Thyroid gland (tissue), 4 donors: ENCODE measurements at places on chromosomes 1 and 21. TPM values are rescaled to one million over a fixed set of nuclear protein-coding genes. Genes with fewer than 3 reads are reported as not detected.

DNA sequence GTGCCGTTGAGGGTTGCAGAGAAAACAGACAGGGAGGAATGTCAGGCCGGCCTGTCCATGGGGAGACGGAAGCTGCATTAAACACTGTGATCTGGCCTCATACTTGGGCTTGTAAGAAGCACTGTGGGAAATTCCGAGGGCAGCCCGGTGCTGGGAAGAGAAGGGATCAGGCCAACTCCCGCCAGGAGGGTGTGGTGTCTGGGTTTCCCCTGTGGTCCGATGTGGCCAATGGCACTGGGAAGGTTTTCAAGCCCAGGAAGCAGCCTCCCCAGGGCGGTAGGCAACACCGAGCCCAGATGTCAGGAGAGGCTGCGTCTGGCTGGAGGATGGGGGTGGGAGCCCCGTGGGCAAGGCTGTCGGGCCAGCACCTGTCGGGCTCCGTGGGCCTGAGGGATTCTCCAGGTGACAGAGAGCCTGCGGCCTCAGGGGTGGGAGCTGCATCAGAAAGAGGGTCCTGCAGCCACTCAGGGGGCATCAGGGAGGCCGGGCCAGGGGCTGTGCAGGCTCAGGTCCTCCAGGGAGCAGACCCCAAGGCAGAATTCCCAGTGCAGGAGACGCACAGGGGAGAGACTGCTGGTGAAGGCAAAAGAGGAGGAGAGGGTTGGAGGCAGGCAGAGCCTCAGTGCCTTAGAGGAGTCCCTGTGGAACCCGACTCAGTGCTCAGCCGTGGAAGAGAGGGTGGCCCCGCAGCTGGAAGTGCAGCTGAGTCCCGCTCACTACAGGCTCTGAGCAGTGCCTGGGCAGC is 8.4 kb downstream of the UBASH3A start:
- no peaks in the 10 kb centered on the region for H3K36me3 ChIP-seq
- H3K27me3 ChIP-seq, result no peaks in the 10 kb centered on the region
- H3K27ac ChIP-seq, result no peak overlapping the region
- no peak overlapping the region for H3K4me3 ChIP-seq
- peak; percentile 34 for DNase-seq

- H3K27me3 ChIP-seq, result no peaks in the 10 kb centered on the region
- H3K4me1 ChIP-seq, result no peaks in the 10 kb centered on the region
- H3K4me3 ChIP-seq, result no peak overlapping the region
- H3K36me3 ChIP-seq, result no peaks in the 10 kb centered on the region
- H3K27ac ChIP-seq, result no peak overlapping the region
Measured at GRCh38 chr1:47405697-47406096, 10.4 kb upstream of the FOXE3 start.

DNA sequence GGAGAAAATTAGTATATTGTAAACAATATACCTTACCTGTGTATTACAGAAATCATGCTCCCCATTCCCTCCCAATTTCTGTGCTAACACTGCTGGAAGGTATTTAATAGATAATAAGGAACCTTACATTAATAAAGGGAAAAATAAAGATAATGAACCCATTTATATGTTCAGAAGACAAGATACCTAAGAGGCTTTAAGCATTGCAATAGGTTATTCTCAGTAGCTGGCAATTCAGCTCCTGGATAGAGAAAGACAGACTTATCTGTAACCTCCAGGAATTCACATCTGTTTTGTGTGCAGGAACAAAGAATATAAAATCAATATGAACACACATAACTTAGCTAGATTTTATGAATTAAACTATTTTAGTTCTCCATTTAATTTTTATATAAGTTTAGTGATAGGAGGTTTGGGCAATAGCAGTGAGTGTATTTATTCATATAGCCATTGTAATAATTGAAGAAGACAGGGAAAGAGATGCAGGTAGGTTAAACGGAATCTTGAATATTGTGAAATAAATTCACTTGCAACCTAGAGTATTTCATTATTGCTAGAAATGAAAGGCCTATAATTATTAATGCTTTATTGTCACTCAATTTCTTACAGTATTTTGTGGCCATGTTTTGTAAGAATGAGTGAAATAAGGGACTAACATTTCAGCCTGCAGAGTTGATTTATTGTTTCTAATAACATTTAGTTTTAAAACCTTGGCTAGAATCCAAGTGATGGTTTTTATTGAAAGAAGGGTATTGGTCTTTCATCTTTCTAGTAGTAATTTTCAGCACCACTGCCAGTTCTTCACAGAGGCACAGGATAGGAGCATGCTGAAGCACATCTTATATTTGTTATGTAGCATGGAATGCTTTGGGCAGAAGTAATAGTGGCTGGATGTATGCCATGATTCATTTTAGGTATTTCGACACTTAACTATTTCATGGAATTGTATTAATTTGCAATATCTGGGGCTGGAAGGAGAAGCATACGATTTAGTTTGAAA is 1.5 kb downstream of the XPR1 start:
- no peaks in the 10 kb centered on the region for H3K36me3 ChIP-seq
- no peaks in the 10 kb centered on the region for H3K27me3 ChIP-seq
- H3K4me1 ChIP-seq, result peaks cover 23% of the 10 kb centered on the region
- H3K4me3 ChIP-seq, result no peak overlapping the region
- no peak overlapping the region for H3K27ac ChIP-seq

DNA sequence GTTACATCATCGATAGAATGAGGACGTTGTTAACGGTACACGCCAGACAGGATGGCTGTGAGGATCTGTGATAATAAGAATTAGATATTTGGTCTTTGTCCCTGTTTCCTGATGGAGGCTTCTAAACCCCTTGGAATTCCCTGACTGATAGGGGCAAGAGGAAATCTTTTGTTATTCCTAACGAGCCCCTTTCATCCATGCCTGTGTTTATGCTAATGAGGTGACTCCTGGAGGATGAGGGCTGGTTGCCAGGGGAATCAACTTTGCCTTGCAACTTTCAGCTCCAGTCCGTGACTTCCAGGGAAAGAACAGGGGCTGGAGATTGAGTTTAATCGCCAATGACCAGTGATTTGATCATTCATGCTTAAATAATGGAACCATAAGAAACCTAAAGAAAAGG is 39.3 kb upstream of the NLRP3 start:
- no peaks in the 10 kb centered on the region for H3K4me1 ChIP-seq
- no peak overlapping the region for H3K27ac ChIP-seq
- H3K27me3 ChIP-seq, result no peaks in the 10 kb centered on the region
- DNase-seq, result no peak
- H3K36me3 ChIP-seq, result no peaks in the 10 kb centered on the region

GRCh38 chr1:204564835-204565234 is 48.6 kb downstream of the MDM4 start:
- H3K27ac ChIP-seq, result peak overlapping the region; percentile 64
- no peak for DNase-seq
- no peaks in the 10 kb centered on the region for H3K36me3 ChIP-seq
- H3K27me3 ChIP-seq, result no peaks in the 10 kb centered on the region
- peaks cover 59% of the 10 kb centered on the region for H3K4me1 ChIP-seq
- no peak overlapping the region for H3K4me3 ChIP-seq

- no peak overlapping the region for H3K4me3 ChIP-seq
- H3K36me3 ChIP-seq, result no peaks in the 10 kb centered on the region
- H3K27ac ChIP-seq, result no peak overlapping the region
- H3K27me3 ChIP-seq, result no peaks in the 10 kb centered on the region
Measured at GRCh38 chr1:62045574-62045973, 149.1 kb upstream of the L1TD1 start.

- no peaks in the 10 kb centered on the region for H3K27me3 ChIP-seq
- no peak overlapping the region for H3K27ac ChIP-seq
- no peak overlapping the region for H3K4me3 ChIP-seq
- no peaks in the 10 kb centered on the region for H3K36me3 ChIP-seq
- DNase-seq, result no peak
Measured at GRCh38 chr1:217673387-217673786, 42.2 kb downstream of the SPATA17 start.

DNA sequence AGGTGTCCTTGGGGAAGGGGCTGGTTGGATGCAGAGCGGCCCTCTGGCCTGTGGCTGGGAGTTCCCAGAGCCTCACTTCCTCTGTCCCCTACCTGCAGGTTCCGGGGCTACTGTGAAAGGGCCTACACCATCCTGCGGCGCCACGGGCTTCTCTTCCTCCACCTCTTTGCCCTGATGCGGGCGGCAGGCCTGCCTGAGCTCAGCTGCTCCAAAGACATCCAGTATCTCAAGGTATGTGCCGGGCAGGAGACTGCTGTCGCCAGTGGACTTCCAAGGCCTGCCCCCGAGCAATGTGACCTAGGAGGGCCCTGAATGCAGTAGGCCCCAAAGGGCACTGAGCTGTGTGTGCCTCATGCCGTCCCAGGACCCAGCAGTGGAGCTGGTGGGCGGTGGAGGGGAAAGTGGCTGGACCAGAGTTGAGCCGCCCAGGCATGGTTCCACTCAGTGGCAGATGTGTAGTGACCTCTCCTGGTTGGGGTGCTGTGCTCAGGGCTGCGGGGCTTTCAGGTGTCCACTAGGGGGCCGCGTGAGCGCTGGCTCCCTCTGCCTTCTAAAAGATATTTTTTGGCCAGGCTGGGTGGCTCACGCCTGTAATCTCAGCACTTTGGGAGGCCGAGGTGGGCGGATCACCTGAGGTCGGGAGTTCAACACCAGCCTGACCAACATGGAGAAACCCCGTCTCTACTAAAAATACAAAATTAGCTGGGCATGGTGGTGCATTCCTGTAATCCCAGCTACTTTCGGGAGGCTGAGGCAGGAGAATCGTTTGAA is 73.4 kb downstream of the PIK3CD start:
- H3K27ac ChIP-seq, result no peak overlapping the region
- peak; percentile 32 for DNase-seq
- H3K4me1 ChIP-seq, result no peaks in the 10 kb centered on the region
- no peaks in the 10 kb centered on the region for H3K27me3 ChIP-seq
- peaks cover 30% of the 10 kb centered on the region for H3K36me3 ChIP-seq

PFDN2 gene
- total RNA-seq, result 58.2 TPM

PRAMEF12 gene
- total RNA-seq, result not detected

DNA sequence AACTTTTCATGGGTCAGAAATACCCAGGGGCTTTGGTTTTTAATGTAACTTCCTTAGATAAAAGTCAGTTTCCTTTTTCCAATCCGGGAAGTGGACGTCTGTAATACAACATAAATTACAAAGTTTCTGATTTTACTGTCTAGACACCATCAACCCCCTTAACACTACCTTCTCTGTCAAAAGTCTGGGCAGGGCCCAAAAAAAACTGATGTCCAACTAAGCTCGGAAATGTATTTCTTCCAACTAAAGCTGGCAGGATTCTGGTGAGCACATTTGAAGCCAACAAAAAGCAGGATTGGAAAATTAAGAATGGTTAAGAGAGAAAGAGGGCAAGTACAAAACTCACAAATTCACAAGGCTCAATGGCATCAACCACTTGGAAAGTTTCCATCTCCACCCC is 24.3 kb downstream of the DDAH1 start:
- no peaks in the 10 kb centered on the region for H3K36me3 ChIP-seq
- DNase-seq, result no peak
- no peak overlapping the region for H3K4me3 ChIP-seq
- no peaks in the 10 kb centered on the region for H3K27me3 ChIP-seq
- peaks cover 11% of the 10 kb centered on the region for H3K4me1 ChIP-seq
- H3K27ac ChIP-seq, result no peak overlapping the region

PTGER3 gene
- 0.39 TPM for total RNA-seq

LRIF1 gene
- total RNA-seq, result 8.7 TPM

PRR9 gene
- not detected for total RNA-seq

GRCh38 chr1:193525411-193525810 is 339.0 kb upstream of the B3GALT2 start:
- peaks cover 3% of the 10 kb centered on the region for H3K4me1 ChIP-seq
- no peak for DNase-seq
- H3K27me3 ChIP-seq, result no peaks in the 10 kb centered on the region
- H3K36me3 ChIP-seq, result no peaks in the 10 kb centered on the region
- H3K4me3 ChIP-seq, result no peak overlapping the region
- no peak overlapping the region for H3K27ac ChIP-seq

DNA sequence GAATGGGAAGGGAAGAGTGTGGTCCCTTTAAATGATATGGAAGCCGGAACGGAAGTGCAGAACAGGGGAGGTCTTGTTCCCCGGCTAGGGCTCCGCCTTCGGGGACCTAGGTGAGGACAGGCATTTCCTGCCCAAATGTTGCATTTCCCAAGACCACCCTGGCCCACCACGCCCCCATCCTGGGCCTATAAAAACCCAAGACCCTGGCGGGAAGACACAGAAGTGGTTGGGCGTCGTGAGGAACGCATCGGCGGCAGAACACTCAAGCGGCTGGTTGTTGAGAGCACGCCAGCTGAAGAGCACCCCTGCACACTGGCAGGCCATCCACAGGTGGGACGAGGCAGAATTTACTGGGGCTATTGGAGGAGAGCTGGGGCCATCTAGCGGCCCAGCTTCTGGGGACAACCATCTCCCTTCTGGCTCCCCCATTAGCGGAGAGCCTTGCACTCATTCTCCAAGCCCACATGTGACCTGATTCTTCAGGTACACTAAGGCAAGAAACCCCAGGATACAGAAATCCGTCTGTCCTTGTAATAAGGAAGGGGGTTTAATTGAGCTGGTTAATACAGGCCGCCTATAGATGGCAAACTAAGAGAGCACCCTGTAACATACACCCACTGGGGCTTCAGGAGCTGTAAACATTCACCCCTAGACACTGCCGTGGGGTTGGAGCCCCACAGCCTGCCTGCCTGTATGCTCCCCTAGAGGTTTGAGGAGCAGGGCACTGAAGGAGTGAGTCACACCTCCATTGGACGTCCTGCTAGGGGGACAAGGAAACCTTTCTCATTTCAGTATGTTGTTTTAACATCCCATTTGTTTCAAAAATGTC is 1327.9 kb downstream of the BRINP3 start:
- H3K27ac ChIP-seq, result no peak overlapping the region
- H3K4me1 ChIP-seq, result no peaks in the 10 kb centered on the region
- peak; percentile 22 for DNase-seq
- no peak overlapping the region for H3K4me3 ChIP-seq

DNA sequence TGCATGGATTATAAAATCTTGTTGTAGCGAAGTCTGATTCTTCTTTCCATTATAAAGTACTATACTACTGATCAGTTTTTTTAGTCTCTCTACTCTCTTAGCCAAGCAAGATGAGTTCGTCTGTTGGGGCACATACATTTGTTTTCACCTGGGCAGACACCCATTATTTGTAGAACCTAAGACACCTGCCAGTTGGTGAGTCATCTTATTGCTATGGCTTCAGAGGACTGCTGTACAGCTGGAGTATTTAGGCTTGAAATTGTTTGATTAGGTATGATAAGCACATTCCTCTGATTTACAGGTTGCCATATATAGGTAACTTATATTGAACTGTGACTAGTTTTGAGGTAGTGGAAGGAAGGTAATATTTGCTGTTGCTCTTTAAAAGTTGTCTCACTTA is 17.2 kb downstream of the RBM15 start:
- no peaks in the 10 kb centered on the region for H3K4me1 ChIP-seq
- H3K36me3 ChIP-seq, result no peaks in the 10 kb centered on the region
- no peak overlapping the region for H3K27ac ChIP-seq
- no peaks in the 10 kb centered on the region for H3K27me3 ChIP-seq

DNA sequence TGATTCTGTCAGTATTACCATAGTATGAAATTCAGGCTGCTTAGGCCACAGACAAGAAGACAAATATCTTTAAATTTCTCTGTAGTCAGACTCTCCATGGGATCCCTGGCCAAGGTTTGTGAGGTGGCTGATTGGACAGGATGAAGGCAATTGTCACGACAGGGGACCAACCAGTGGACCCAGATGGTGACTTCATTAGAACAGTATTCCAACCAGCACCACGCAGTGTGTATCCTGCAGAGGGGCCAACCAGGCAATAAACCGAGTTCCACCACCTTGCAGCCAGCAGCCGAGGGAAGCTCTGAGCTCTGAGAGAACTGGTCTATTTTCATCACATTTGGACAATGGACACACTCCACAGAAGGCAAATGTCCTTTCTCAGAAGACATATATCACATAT is 16.1 kb downstream of the DSCAM start:
- no peak overlapping the region for H3K4me3 ChIP-seq
- H3K36me3 ChIP-seq, result no peaks in the 10 kb centered on the region
- no peaks in the 10 kb centered on the region for H3K27me3 ChIP-seq
